Cerebellum (tissue), 4 donors: ENCODE measurements at places on chromosomes 4 and X.

DNA sequence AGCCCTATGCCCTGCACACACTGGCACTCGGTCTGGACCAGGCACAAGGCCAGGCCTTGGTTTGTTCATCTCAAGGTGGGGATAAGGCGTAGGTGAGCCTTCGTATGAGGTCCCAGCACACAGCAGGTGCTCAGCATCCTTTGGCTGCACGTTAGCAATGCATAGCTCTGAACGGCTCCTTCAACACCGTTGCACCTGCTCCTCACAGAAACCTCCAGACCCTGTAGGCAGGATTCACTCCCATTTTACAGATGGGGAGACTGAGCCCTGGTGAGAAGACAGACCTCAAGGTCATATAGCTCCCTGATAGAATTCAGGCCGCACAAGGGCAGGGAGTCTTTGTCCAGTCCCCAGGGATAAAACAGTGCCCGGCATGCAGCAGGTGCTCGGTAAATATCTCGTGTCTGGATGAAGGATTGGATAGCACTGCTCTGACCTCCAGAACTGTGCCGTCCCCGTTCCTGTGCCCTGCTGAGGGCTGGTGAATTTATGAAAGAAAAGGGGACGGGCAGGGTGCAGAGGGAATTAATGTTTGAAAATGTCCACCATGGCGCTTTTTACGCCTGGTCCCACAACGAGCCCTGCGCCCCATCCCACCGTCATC lies 2.4 kb downstream of the PPP2R2C start:
- DNase-seq, result no peak

GRCh38 chr4:139241784-139242151 lies 38.3 kb downstream of the MGARP start:
- DNase-seq, result no peak

DNA sequence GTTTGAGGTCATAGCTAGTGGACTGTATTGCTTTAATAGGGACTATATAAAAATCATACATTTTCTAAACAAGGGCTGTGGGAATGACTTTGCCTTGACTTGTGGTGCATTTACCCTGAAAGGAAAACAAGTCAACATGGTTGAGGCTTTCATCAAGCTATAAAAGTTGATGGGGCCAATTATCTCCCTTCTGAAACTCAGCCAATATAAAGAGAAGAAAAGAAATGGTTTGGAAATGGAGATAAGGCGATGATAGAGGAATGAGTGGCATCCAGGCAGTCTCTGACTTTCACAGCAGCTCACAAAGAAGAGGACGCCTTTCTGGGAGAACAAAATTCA lies 118.7 kb downstream of the SMARCA1 start:
- no peak for DNase-seq

- no peak for DNase-seq
Measured at GRCh38 chr4:20193141-20193936, 58.4 kb upstream of the SLIT2 start.

- no peak for DNase-seq
Measured at GRCh38 chrX:110036162-110037033, 33.5 kb downstream of the TMEM164 start.

DNA sequence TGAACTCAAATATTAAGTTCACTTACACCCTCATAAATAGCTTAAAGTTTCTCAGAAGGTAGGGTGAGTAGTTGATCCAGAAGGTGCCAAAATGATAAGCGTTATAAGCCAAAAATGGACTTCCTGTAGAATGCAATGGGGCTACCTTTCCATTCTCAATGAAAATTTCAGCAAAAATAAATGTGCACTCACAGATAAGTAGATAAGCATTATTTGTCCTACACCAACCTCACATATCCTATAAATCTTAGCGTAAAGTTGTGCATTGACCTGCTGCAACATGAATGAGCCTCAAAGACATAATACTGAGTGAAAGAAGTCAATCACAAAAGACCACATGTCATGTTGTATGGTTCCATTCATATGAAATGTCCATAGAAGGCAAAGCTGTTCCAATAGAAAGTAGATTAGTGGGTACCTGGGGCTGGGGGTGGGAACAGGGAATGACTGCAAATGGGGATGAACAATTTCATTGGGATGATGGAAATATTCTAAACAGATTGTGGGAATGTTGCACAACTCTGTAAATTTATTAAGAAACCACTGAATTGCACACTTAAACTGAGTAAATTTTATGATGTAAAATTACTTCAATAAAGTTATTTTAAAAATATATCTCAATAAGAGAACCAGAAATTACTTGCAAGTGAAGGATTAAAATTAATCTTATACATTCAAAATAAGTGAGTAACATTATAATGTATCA lies 100.9 kb downstream of the AMELX start:
- no peak for DNase-seq

DNA sequence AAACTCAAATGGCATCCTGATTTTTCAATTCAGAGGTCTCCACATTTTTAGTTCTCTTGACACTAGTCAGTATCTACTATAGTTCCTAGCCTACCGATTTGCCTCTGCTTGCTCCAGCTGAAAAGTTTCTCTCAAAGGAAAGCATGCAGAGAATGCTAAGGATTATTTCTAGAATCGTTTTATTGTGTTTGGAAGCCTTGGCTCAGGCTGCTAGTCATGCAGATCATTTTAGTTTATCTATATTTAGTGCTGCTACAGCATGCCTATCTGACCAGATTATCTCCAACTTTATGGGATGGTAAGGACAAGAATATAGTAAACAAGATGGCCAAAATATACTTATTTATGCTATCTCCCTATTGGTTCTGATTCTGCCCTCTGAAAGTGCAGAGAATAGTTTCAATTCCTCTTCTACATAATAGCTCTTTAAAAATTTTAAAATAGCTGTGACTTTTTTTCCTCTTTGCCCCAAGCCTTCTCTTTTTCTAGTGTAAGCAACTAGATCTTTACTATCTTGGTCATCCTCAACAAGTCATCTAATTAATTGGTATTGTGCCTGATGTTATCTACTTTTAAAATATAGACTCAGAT lies 15.7 kb upstream of the DRP2 start:
- DNase-seq, result no peak

- DNase-seq, result no peak
Measured at GRCh38 chr4:4299006-4299405, 9.0 kb downstream of the ZBTB49 start.

DNA sequence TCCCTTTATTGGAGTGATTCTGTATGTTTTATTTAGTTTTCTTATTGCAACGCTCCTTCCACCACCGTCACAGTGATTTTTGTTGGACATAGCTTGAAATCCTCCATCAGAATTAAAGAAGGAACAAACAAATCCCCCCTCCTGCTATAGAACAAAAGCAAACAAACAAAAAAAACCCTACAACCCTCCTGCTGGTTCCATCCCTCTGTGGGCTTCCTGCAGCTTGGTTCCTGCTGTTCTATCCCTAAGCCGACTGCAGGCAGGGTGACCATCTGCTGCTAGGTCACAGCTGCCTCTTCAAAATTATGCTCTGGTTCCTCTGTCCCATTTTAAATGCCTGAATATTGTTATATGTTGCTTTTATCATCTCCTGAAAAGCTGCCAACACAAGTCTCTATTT lies 116.8 kb upstream of the AGA start:
- no peak for DNase-seq

GRCh38 chr4:80182237-80182866 lies 15.0 kb upstream of the PRDM8 start:
- no peak for DNase-seq

- no peak for DNase-seq
Measured at GRCh38 chrX:39760930-39761329, 336.8 kb downstream of the BCOR start.

GRCh38 chrX:53479301-53479700 lies 45.1 kb upstream of the HSD17B10 start:
- DNase-seq, result no peak

DNA sequence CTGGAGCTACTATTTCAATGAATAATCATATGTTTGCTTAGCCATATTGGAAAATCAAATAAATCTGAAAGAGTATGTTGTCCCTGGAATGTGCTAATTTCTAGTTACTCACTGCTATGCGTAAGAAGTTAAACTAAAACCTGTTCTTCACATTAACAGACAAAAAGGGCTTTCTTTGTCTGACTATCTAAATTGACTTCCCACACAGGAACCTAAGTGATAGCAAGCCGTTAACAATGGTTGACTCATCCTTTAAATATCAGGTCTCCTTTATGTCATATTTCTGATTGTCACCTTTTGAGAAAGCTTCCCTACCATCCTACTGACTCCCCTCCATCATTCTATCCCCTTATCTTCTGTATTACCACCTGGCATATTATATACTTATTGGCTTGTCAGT lies 81.4 kb downstream of the AMELX start:
- DNase-seq, result no peak

- DNase-seq, result no peak
Measured at GRCh38 chr4:2768921-2769336, 12.8 kb upstream of the TNIP2 start.

DNA sequence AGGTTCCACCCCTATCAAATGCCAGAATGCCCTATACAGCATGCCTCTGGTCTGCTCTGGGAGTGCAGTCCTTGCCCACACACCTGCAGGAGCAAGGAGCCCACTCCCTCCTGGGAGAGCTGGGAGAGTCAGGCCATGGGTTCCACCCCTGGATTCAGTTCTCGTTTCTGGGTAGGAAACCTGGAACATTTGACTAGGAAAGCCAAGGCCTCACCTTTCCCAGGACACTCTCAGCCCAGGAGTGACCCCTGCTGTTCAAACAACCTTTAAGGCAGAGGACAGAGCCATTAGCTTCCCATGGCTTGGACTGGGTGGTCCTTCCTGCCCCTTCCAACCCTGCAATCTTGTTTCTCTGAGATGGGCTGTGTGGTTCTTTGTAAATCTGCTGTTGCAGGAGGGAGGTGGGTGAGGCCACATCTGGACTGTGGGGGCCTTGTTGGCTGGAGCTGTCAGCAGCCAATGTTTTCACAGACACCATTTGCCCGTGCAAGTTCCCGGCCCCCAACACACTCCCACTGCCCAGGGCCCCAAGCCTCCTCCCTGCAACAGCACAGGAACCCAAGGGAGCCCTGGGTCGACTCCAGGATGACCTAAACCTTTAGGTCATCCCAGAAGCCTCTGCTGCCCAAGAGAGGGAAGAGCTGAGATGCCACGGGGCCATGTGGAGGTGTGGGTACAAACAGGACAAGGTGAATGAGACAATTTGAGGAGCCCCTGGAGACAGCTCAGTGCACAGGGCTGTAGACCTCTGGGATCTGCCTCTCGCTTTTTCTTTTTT lies 104.4 kb downstream of the PJA1 start:
- DNase-seq, result no peak

- DNase-seq, result no peak
Measured at GRCh38 chrX:50448565-50448964, 22.1 kb downstream of the DGKK start.

DNA sequence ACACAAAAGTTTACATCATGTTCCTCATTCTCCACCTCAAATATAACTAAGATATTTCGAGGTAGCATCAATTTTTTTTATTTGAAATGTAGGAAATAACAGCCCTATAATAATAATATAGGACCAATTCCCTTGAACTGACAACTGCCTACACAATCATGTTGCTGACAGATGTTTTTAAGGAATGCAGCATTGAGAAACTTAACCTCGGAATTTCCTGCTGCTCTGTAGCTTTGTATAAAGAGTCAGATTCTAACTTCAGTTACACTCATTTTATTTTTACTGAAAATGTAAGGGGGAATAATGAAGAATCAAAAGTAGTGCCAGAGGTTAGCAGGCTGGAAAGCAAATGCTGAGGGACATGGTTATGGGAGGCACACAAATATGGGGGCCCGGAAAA lies 235.8 kb downstream of the RBMX2 start:
- no peak for DNase-seq

DNA sequence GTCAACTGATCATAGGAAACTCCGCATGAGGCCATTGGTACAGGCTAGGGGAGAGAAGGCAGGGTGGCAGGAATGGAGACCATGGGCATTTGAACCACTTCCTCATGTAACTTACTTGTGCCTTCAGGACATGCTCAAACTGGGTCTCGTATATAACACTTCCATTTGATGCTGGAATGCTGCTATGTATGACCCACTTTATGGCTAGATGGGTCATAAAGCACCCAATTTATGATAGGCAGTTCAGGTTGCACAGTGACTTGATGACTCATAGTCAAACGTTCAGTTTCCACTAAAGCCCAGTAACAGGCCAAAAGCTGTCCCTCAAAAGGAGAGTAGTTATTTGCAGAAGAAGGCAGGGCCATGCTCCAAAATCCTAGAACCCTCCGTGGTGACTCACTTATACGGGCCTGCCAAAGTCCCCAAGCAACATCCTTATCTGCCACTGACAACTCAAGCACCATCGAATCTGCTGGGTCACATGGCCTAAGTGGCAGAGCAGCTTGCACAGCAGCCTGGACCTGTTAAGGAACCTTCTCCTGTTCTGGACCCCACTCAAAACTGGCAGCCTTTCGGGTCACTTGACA lies 236.4 kb downstream of the ZC4H2 start:
- no peak for DNase-seq

- peak; percentile 12 for DNase-seq
Measured at GRCh38 chr4:120922381-120923206, at the start of gene PRDM5. TSS of gene PRDM5 (minus strand) at chr4:120922726. CDS start at chr4:120922608, 118 bp downstream.

GRCh38 chr4:184801781-184802696 lies 23.7 kb downstream of the ACSL1 start:
- DNase-seq, result no peak

DNA sequence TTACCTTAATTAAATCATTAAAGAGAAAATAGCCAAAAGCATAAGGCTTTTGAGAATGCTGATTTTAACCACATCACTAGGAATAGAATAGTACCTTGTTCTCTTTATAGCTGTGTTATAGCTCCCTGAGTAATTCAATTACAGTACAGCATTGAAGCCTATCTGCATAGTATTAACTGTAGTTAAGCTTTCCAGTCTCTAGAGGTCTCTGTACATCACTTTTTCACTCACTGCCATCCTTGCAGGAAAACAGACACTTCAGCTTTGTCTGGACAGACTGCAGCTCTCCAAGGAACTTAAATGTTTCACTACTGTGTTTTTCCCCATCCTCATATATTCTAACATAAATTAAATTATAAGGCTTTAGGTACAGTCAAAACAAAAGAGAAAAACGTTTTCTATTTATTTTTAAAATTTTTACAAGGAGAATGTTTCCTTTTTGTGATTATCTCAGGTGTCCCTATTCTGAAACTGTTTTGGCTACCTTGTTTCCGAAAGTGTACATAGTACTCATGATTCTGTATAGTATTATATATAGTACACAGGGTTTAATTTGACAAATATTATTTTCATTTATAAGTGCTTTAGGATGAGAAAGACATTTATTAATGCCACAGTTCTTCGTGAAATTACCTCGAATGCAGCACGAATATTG lies 407.9 kb downstream of the PCDH18 start:
- peak; percentile 3 for DNase-seq

- DNase-seq, result peak; percentile 73
Measured at GRCh38 chr4:152109531-152110509, 349.0 kb upstream of the GATB start.

- no peak for DNase-seq
Measured at GRCh38 chrX:134747006-134747405, 88.7 kb upstream of the PLAC1 start.
